ENCODE measurements at places on chromosomes 12 and 14.
A peak's percentile ranks its signal among the peaks of the same experiment; 100 is the strongest.

DNA sequence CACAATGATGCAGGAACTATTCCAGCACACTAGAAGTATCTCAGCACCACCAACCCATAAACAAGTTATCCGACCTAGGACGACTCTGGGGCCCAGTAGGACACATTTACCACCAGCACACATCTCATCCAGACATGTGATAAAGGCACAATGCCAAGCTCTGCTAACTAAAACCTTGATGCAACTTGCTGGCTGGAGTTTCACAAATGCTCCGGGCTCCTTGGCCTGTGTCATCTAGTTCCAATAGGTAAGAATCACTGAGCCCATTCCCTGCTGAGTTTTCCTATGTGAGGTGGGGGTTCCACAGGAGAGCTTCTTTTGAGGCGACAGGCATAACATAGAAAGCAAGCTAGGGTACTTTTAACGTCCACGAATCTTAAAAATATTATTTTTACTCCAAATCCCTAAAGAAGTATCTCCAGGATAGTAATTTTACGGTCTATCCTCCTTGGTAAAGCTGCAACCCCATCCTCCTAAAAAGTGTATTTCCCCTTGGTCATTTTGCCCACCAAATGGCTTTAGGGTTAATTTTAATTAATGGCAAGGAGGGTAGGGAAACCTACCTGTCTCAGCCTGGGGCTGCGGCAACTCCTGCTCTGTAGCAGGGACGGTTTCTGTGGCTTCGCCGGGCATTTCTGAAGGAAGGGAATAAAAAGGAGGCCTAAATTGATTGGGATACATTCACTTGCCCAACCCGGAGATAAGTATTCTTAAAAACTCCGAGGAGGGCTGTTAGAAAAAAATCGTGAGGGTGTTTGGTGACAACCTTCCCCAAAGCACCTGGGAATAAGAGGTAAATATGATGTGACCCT is 1.0 kb downstream of the NACA start:
- DNase-seq, result no peak

DNA sequence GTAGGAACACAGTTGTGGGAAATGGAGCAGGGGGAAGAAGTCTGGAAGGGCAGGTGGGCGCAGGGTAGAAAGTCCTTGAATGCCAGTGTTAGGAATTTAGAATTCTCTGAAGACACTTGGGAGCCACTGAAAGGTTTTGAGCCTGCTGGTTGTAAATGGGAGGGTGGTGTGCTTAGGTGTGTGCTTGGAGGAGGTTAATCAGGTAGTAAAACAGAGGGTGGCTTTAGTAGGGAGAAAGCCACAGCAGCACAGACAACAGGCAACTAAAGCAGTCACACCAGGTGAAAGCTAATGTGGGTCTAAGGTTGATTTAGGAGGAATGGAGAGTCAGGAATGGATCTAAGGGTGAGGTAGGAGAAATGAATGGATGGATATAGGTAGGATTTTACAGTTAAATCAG is 385.0 kb downstream of the ZFP36L1 start:
- no peak for DNase-seq

GRCh38 chr12:18383203-18383602 is 121.9 kb downstream of the PIK3C2G start:
- DNase-seq, result no peak

DNA sequence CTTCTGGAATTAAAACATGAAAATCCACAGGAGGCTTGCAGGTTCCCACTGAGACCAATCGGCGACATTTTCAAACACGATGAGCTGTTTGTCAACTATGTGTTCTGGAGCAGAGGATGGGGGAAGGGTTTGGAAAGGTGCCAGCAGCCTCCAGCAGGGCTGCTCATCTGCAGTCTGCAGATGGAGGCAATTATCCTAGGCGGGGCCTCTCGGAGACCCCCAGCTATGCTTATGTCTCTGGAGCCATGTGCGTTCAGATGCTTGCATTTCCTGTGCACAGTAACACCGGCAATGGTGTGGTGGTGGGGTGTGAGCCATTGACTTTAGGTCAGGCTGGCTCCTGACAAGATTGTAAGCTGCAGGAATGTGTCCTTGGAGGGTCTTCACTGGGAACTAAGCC is 51.7 kb downstream of the RPH3A start:
- DNase-seq, result no peak

DNA sequence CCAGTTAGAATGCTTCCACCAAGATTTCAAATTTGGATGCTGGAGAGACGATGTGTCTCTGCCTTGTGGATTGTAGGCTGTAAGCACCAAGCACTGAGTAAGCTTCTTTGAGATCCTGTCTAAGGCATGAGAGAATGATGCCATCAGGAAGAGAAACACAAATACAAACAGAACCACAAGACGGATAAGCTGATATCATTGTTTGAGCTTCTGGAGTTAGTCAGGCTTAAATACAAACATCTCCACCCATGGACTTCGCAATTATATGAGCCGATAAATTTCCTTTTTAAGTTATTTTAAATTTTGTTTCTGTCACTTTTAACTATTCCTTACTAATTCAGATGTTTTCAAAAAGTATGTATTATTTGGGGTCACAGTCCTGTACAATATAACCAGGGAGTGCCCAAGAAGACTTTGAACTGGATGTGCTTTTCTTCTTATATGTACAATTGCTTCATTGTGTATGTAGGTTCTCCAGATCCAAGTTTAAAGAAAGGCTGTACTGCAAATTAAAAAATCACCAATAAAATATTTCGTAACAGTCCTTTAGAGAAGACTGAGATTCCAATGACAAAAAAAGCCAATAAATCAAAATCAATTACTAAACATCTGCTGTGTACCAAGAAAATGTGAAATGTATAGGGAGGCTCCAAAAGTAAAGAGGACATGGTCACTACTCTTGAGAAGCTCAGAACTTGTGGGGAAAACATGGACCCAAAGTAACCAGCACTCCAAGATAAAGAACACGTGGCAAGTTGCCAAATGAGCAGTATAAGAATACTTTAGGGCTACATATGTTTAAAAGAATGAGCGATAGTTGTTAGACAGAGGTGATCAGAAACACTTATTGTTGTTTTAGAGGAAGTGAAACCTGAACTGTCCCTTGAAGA is 274.1 kb downstream of the ADAMTS20 start:
- no peak for DNase-seq

GRCh38 chr12:74145328-74145727 is 392.3 kb upstream of the ATXN7L3B start:
- DNase-seq, result no peak

DNA sequence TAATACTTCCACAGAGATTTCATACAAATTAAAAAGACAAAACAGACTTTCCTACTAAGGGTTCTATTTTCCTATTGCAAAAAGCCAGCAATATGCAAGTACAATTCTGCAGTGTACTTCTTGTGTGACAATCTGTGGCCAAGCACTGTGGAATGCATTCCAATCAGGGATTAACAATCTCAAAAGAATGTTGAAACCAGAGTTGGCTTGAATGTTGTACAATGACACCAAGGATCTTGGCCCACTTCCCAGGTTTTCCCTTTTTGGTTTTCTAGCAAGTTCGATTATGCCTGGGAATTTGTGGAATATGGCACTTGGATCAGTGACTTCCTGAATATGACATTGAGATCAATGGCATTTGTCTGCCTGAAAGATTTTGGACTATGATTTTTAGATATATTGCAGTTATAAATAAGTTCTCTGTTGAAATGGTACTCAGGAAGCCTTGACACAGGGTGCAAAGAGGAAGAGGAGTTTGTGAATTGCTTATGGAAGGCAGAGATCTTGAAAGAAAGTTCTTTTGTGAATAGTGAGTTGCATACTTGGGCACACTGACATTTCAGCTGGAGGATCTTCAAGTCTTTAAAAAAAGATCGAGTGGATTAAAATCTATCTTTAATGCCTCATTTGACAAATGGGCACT is 81.4 kb upstream of the FERMT2 start:
- DNase-seq, result no peak

GRCh38 chr12:28857369-28857768 is 291.7 kb upstream of the FAR2 start:
- DNase-seq, result no peak

DNA sequence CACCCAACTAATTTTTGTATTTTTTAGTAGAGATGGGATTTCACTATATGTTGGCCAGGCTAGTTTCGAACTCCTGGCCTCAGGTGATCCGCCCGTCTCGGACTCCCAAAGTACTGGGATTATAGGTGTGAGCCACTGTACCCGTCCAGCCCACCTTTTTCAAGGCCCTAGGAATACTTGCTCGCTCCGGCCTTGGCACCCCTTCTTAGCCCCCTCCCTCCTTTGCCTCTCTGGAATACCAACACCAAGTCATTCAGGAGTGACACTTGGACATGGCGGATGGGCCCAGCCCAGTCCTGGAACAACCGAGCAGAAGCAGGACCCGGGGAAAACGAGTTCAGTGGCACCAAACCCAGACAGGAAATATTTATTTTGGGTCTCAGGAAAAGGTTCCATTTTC is 29.1 kb downstream of the PLEKHG3 start:
- DNase-seq, result no peak

DNA sequence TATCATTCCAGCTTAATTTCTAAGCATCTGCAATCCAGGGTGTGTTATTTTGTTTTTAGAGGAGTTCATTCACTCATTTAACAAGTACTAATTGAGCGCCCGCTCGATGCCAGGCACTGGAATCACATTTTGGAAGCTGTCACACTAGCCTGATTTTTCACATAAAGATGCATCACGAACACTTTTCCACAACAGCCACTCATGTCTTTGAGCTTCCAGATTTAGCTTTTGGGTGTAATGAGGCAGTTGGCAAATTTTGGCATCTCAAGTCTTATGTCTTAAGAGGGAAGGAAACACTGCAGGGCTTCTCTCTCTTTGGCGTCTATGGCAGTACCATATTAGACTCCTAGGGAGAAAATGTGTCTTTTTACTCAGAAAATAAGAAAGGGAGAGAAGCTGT is 14.0 kb downstream of the NRXN3 start:
- DNase-seq, result no peak

DNA sequence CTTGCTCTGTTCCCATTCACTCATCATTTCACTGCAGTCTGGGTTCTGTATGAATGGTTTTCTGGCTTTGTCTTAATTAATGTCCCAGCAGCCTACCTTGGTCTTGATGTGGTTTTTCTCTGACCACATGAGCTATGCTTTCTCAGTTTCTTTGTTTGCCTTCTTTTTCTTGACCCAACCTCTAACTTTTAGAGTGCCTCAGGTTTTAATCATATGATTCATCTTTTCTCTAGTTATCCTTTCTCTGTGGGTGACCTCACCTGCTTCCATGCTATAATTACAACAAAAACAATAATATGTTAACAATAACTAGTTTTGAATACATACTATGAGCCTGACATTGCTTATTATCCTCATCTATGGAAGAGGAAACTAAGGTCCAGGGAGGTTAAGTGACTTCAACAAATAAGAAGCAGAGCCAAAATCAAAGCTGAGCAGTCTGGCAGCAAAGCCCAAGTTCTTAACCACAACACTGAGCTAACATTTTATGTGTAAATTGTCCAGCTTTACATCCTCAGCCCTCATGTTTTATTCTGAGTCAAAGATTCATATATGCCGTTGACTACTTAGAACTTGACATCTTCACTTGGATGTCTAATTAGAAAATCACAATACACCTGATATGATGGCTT is 4.7 kb upstream of the EPYC start:
- DNase-seq, result no peak

- no peak for DNase-seq
These were observed 21.8 kb upstream of the EGLN3 start for GRCh38 chr14:33972583-33973081.

- DNase-seq, result peak; percentile 74
These were observed 5.4 kb upstream of the IRF2BPL start for GRCh38 chr14:77033622-77034589.

DNA sequence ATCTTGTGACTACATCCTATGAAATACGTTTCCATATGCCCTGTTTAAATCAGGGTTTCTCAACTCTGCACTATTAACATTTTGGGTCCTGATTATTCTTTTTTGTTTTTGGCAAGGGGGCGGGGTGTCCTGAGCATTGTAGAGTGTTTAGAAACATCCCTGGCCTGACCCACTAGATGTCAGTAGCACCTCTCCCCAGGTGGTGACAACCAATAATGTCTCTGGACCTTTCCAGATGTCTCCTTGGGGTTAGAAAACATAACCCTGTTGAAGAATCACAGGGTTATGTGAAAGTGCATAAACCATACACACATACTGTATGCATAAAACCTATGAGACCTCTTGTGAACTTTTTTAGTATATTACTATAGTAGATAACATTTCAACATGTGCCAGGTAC is 1.4 kb downstream of the ACAD10 start:
- peak; percentile 16 for DNase-seq

DNA sequence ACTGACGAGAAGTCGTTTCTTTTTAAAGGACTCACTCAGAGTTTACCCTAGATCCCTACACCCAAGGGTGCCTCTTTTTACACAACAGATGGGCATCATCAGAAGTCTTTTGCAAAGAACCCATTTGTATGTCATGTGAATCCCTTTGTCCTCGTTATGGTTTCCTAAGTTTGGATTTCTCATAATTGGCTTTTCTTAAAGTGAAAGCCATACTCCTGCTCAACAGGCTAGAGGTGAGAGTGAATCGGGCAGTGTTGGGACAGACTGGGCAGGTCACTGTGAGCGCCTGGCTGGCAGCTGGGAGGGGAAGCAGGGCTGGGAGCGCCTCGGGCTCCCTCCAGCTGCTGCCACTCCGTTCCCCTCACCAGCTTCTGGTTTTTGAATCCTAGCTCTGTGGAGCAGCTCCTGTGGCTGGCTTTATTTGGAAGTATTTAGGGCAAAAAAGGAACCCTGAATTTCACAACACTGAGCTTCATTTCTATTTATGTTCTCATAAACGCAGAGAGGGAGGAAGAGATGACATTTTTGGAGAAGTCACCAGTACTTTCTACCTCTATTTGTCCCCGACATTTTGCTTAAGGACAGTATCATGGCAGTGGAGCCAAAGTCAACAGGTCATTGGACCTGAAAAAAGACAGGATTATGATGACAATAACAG is 63.8 kb upstream of the ACTN1 start:
- no peak for DNase-seq

DNA sequence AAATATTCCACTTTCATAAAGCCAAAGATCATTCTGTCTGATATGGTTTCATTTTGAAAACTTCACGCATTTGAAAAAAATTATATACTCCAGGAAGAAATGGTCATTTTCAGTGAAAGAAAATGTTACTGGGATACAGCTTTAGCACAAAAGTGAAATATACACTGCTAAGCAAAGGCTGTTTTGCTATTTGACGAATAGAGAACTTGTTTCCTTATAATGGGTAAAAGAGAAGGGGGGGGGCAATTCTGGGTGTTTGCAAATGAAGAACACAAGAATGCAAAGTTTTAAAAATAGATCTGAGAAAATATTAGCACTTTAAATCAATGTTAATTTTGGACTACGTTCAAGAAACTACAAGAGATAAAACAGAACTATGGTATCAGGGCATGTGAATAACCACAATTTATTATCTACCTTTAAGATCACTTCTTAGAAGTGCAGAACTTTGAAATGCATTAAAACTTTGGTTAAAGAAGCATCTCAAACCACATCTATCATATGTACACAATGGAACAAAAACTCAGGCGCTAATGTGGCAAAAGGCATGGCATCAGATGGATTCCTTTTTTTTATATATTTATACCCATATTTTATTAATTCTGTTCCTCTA is 51.1 kb downstream of the EFCAB11 start:
- DNase-seq, result no peak

- no peak for DNase-seq
These were observed 247.6 kb downstream of the RPAP3 start for GRCh38 chr12:47458279-47458678.

All from activated CD4-positive, alpha-beta T cell treated with anti-CD3 and anti-CD28 coated beads, Interleukin-2, amount 10 ng/mL, durations not matched to agents 7 days and 5 days (primary cell).